ENCODE measurements at places on chromosomes 13 and 19.

- peaks cover 34% of the 10 kb centered on the region for H3K4me1 ChIP-seq
- peak overlapping the region; percentile 96 for H3K4me3 ChIP-seq
- H3K36me3 ChIP-seq = peaks cover 21% of the 10 kb centered on the region
- no peak for DNase-seq
These were observed 630 bp downstream of the COQ8B start for GRCh38 chr19:40716031-40716481.

DNA sequence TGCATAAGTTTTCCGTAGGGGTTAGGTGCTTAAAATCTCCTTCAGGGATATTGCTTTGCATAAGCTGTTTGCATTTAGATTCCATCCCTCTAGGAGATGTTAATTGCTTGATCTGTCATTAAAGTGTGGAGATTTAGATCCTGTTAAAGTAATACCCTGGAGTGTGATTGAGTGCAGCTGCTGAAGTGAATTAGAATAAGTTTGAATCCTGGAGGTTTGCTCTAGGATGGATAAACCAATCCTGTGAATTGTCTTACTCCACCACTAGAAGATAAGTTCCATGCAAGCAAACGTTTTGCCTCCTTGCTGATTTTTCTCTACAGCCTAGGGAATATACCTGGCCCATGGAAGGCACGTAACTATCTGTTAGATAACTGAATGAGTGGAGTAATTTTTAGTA, 1487.2 kb upstream of the PRR20A start:
- no peak overlapping the region for H3K27ac ChIP-seq
- peaks cover 16% of the 10 kb centered on the region for H3K27me3 ChIP-seq
- H3K4me3 ChIP-seq = no peak overlapping the region
- no peaks in the 10 kb centered on the region for H3K4me1 ChIP-seq
- no peaks in the 10 kb centered on the region for H3K36me3 ChIP-seq

DNA sequence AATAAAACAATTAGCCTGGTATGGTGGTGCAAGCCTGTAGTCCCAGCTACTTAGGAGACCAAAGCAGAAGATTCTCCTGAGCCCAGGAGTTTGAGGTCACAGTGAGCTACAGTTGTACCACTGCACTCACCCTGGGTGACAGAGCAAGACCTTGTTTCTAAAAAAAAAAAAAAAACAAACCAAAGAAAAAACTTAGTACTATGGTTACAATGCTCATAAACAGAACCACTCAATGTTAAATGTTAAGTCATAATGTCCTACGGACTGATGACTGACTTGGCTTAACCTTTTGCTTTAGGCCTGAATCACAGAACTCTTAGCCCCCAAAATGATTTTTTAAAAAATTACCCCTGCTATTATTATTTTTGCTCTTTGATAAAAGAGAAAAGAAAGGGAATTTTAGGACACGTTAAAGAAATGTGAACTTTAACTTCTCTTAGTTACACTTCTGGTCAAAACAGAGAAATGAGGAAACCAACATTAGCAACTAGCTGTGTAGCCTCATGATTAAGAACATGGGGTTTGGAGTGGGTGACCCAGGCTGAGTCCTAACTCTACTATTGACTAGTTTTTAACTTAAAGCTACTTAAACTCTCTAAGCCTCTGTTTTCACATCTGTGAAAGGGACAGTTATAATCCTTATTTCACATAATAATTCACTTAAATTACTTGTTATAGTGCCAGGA, 13.7 kb upstream of the ELF1 start:
- no peaks in the 10 kb centered on the region for H3K4me1 ChIP-seq
- no peaks in the 10 kb centered on the region for H3K36me3 ChIP-seq
- DNase-seq = no peak
- no peak overlapping the region for H3K4me3 ChIP-seq
- H3K27me3 ChIP-seq = no peaks in the 10 kb centered on the region

- H3K4me3 ChIP-seq = peak overlapping the region; percentile 92
- peak overlapping the region; percentile 91 for H3K27ac ChIP-seq
- H3K4me1 ChIP-seq = peaks cover 21% of the 10 kb centered on the region
- H3K27me3 ChIP-seq = no peaks in the 10 kb centered on the region
These were observed 1.3 kb downstream of the CSNK1G2 start for GRCh38 chr19:1942078-1942933.

GRCh38 chr13:113949546-113949945, 24.3 kb downstream of the C13orf46 start:
- no peaks in the 10 kb centered on the region for H3K4me1 ChIP-seq
- H3K27ac ChIP-seq = no peak overlapping the region
- no peaks in the 10 kb centered on the region for H3K36me3 ChIP-seq
- no peaks in the 10 kb centered on the region for H3K27me3 ChIP-seq

DNA sequence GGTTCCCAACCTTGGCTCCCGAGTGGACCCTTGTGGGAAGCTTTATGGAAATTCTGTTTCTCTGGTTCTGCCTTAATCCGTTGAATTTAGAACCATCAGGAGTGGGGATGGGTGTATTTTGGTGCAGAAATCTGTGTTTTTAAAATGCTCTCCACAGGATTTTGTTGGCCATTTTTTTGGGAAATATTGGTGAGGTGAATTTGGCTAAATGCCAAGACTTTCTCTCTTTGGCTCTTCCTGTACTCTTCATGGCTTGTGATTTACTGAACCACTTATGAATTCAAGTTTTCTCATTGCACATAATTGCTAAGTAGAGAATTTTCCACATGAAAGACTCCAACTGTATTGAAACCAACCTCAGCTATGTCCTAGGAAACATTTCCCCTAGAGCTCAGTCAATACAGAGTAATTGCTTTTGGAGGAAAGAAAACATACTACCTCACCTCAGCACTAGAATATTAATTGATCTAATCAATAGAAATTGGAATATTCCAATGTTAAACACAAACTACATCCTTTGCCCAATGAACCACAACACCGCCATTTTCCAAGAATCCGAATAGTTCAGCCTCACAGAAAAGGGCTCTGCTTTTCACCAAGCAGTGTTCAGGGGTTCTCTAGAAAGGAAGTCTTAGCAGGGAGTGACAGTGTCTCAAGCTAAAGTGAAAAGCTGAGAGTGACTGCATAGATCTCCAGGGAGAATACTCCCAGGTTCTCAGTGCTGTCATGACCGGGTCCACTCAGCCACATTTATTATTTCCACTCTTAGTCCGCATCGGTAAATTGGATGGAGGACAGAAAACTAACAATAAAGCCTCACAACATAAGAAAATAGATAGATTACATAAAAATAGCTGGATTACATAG, 60.3 kb downstream of the ERCC5 start:
- H3K36me3 ChIP-seq = no peaks in the 10 kb centered on the region
- H3K27me3 ChIP-seq = peaks cover 3% of the 10 kb centered on the region
- no peak for DNase-seq
- no peak overlapping the region for H3K27ac ChIP-seq

- H3K4me3 ChIP-seq = no peak overlapping the region
- no peak for DNase-seq
- no peak overlapping the region for H3K27ac ChIP-seq
- H3K4me1 ChIP-seq = peaks cover 27% of the 10 kb centered on the region
- no peaks in the 10 kb centered on the region for H3K36me3 ChIP-seq
These were observed 16.0 kb upstream of the GTF2F2 start for GRCh38 chr13:45104261-45104660.

- no peaks in the 10 kb centered on the region for H3K27me3 ChIP-seq
- H3K36me3 ChIP-seq = no peaks in the 10 kb centered on the region
- H3K4me1 ChIP-seq = no peaks in the 10 kb centered on the region
These were observed 497.8 kb downstream of the UQCRFS1 start for GRCh38 chr19:28715157-28715556.

DNA sequence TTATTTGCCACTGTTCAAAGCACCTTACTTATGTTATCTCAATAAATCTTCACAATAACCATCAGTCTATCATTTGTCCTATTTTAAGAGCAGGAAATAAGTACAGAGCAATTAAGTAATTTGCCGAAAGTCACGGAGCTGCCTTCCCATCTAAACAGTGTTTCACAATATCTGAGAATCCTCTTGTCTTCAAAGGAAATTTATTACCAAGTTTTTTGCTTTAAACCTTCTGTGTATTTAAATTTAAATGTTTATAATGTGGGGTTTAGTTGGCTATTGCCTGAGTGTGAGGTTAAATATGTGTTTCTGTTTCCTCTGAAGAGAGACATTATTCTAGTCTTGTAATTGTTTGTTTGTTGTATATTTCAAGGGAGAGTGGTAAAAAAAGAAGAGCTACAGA, 633.1 kb downstream of the EFNB2 start:
- H3K36me3 ChIP-seq = no peaks in the 10 kb centered on the region
- H3K4me1 ChIP-seq = peaks cover 6% of the 10 kb centered on the region
- no peak overlapping the region for H3K27ac ChIP-seq
- no peak overlapping the region for H3K4me3 ChIP-seq
- no peak for DNase-seq
- no peaks in the 10 kb centered on the region for H3K27me3 ChIP-seq
